ENCODE measurements at places on chromosomes 3 and 15.
A peak's percentile ranks its signal among the peaks of the same experiment; 100 is the strongest.

DNA sequence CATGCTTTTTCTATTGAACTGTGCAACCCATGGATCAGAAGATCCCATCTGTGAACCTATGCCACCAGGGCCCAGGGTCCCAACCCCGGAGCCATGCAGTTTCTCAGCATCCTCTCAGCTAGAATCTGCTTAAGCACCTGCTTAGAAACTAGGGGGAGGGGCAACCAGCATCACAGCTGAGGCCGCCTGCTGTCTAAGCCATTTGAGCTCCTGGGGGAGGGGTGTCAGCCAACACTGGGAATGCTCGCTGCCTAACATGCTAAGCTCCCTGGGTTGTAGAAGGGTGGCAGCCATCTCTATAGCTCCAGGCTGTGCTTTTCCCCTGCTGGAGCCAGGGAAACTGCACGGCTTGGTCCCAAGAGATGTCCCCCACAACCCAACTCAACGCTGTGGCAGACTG is 322.8 kb downstream of the EDEM1 start:
- DNase-seq = no peak

DNA sequence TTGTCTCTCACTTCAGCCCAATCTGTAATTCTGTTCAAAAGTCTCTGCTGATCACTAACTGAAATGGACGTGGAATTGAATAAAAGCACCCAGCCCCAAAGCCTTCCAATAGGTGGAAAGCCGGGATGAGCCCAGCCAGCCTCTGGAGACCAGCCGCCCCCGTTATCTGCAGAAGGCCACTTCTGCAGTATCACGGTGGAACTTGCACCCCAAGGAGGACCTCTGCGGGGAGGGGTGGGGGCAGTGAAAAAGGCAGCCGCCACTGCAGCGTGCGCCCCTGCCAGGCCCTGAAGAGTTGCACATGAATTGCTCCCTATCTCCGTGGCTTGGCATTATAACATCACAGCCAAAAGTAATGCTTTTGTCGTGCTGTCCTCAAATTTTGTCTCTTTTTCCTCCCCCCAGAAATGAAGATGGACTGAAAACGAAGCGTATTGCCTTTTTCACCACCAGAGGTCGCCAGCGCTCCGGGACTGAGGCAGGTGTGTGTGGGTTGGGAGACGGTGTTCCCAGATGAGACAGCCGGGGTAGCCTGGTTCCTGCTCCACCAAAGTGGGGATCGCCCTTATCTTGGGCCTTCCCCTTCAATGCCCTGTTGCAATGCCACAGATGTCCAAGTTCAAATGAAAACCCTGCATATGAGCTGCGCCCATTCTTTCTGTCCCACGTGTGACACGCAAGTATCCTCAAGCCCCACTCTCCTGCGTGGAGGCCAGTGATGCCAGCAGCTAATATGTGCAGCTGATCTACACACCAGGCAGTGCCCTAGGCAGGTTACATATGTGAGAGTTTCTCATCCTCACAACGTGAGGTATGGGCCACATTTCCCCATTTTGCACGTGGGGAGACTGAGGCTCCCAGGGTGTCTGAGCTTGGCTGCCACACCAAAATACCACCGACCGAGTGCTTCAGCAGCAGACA is 96.0 kb downstream of the LRRK1 start:
- DNase-seq = peak; percentile 70

GRCh38 chr3:185207931-185208746 is 45.7 kb downstream of the EHHADH start:
- DNase-seq = no peak

DNA sequence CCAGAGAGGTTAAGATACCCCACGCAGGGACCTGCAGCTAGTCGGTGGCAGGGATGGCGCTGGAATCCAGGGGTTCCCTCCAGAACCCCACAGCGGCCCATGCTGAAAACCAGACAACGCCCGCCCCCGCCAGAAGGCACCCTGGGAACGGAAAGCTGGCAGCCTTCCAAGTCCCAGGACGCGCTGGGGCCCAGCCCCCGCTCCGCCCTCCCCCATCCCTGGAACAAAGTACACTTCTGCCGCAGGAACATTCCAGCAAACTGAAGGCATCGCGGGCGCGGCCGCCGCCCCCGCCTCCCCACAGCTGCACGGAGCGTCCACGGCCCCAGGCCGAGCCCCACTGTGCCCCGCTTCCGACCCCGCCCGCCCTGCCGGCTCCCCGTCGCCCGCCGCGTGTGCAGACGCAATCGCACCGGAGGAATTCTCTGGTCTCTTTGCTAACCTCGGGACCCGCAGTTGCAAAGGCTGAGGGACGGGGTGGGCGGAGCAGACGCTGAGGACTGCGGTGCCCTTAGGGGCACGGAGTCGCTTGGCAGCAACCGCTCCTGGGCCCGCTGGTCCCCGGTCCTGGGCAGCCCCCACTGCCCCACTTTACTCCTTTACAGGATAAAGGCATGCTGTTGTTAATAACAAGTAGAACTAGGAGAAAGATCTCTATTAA is 44.8 kb upstream of the RNU6-1 start:
- peak; percentile 54 for DNase-seq

DNA sequence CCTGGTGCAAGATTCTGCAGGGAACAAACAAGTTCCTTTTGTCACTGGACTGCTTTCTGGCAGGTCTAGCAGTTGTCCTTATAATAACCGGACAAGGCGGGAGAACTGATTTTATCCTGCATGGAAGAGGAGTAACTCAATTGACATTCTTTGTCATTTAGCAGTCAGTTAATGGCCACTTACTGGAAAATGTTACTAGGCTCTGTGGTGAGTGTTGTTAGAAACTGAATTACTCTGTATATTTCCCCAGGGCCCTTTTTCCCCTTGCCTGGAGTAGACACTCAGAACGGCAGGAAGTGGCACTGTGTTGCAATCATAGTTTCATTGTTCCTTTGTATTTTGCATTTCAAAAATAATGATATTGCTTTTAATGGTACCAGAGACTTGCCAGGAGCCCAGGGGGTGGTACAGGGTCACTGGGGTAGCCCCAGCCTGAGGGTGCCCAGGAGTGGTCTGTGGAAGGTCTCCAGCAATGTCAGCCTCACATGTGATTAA is 318.6 kb upstream of the LRRFIP2 start:
- DNase-seq = peak; percentile 83

DNA sequence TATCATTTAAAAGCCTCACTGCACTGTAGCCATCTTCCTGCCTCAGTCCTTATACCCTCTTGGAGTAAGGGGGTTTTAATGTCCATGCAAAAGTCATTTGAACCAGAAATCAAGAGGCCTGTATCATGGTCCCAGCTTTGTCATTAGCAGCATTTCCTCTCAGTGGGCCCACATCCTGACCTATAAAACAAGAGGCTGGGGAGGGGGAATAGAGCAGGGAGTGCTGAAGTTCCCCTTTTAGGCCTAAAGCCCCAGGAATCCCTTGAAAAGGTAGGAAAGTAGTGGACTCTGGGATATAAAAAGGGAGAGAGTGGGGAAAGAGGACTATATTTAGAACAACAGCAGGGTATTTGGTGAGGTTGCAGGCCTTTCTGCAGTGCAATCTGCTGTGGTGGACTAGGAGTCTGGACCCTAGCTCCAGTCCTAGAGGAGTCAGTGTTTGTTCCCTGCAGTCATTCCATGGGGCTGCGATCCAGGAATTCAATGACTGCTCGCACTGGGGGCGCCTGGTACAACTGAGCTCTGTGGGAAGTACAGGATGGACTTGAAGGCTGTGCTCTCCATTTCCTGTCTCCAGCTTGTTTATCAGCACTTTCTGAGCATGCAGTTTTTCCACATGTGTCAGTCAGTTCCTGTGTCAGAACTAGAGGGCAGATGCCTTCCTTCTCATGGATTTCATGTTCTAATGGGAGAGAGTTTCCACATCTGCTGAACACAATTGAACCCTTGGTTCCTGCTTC is 46.8 kb downstream of the PDHB start:
- no peak for DNase-seq

GRCh38 chr3:153952091-153952490 is 169.1 kb upstream of the ARHGEF26 start:
- DNase-seq = no peak

- DNase-seq = no peak
These were observed 5.2 kb upstream of the IMPG2 start for GRCh38 chr3:101325393-101326134.

GRCh38 chr3:86978111-86978551 is 12.8 kb downstream of the VGLL3 start:
- DNase-seq = no peak

DNA sequence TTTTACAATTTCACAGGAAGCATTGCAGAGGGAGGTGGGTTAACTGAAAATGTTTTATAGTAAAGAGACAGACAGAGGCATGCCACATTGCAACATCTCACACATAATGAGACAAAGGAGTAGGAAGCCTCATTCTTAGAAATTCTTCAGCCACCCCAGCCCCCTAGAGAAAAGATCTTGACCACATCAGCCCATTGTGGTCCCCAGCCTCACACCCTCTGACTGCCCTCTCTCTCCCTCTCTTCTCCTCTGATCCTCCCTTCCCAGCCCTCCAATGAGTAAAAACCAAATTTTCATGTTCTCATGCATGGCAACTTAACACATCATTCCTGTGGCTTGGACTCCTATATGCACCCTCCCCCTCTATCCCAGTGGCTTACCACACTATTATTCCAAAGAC is 174.1 kb downstream of the UACA start:
- no peak for DNase-seq

DNA sequence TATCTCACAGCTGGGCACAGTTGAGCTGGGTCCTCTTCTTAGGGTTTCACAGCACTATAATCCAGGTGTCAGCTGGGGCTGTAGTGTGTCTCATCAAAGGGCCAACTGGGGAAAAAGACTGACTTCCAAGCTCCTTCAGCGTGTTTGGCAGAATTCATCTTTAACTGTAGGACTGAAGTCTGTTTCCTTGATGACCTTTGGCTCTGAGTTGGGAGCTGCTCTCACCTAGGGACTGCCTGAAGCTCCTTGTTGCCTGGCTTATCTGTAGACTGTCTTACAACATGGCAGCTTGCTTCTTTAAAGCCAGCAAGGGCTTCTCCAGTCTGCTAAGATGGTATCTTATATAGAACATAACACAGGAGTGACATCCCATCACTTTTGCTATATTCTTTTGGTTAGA is 5.3 kb upstream of the VPS33B start:
- DNase-seq = no peak

DNA sequence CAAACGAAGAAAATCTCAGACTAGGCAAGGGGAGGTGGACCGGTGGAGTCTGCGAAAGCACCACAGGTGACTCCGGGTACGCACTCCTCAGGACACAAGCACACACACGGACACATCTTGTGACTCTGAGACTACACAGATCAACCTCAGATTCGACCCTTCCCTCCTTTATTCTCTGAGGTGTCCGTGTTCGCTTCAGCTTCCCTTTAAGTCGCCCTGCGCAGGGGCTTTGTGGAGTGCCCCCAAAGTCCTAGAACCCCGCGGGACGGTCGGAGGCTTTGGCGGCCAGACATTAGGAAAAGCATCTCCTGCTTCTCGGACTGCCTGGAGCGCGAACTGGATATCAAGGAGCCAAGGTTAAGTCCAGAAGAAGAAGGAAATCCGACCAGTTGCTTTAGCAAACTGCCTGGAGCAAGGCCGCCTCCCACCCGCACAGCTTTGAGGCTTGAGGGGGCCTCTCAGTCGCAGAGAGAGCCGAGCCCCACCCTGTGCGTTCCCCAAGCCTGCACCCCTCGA is 730 bp downstream of the DGKG start:
- no peak for DNase-seq

DNA sequence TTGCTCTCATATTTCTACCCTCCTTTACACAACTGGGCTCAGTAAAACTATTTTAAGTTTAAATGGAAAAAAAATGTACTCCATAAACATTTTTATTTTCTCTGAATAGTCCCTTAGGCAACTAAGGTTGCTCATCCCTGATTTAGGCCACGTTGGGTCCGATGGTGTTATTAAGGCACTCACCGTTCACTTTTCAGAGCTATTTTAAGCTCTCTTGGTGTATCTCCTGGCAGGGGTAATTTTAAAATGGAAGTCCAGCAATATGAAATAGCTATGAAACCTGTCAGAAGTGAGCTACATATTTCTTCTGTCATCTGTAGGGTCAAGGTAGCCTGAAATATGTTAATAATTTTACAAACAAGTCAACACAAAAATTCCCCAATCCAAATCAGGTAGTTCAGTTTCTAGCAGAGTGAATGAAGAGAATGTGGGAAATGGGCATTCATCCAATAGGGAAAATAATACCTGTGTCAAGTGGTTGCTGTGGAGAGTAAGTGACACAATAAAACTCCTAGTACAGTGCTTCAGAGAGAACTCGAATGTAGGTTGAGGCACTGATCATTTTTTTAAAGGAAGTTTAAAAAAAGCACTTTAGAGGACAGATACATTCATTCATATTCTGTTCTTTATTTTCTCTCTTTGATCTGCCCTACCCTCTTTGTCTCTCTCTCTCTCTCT is 209.3 kb upstream of the FEZF2 start:
- DNase-seq = no peak

Measured in suppressor macrophage treated with lipopolysaccharide for 4 hours (primary cell).